ENCODE measurements at places on chromosomes 7 and 10.
A peak's percentile ranks its signal among the peaks of the same experiment; 100 is the strongest.

GRCh38 chr7:112495810-112496462 lies 15.1 kb downstream of the LSMEM1 start:
- DNase-seq, result peak; percentile 7

DNA sequence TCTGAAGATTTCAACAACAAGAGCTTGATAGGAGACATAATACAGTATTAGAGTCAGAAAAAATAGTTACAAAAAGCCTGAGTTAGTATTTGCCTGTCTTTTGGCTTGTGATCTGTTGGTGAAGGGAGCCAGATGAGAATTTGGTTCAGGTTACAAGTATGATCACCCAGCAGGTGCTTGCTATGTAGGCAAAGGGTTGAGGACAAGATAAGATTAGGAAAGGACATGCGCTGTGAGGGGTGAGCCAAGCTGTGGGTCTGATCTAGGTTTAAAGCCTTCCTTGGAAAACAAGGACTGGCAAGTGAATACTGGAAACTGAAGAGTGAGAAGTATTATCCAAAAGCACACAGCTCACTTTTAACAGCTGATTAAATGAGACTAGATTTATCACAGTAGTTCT lies 28.7 kb upstream of the CD36 start:
- DNase-seq, result peak; percentile 71

DNA sequence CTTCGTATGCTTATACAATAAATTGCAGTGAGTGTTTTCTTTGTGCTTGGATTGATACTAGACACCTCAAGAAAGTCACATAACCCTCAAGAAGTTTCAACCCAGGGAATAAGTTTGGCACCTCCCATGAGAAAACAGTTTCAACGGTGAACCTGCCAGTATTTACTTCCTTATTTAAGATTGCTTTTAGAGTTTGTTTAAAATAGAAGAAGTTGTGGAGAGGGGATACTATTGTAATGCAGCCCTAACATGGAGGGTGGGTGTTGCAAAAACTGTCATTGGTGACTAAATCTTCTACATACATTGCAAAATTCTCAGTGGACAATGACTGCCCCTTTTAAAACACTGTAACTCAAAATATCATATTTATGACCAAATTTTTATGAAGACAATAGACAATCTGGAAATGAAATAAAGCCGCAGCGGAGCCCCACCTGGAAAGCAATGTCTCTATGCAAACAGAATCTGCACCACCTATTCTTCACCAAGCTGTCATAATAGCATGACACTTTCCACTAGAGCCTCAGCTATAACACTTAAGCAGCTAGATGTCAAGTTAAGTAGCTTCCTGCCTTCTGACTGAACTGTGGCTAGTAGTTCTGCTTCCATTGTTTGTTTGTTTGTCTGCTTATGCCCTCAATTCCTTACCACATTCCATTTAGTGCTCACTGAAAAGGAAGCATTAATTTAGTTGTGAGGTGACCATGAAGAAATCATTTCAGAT lies 98.2 kb downstream of the MDFIC start:
- no peak for DNase-seq

GRCh38 chr10:92574548-92575261 lies 812 bp upstream of the IDE start:
- DNase-seq, result peak; percentile 18

DNA sequence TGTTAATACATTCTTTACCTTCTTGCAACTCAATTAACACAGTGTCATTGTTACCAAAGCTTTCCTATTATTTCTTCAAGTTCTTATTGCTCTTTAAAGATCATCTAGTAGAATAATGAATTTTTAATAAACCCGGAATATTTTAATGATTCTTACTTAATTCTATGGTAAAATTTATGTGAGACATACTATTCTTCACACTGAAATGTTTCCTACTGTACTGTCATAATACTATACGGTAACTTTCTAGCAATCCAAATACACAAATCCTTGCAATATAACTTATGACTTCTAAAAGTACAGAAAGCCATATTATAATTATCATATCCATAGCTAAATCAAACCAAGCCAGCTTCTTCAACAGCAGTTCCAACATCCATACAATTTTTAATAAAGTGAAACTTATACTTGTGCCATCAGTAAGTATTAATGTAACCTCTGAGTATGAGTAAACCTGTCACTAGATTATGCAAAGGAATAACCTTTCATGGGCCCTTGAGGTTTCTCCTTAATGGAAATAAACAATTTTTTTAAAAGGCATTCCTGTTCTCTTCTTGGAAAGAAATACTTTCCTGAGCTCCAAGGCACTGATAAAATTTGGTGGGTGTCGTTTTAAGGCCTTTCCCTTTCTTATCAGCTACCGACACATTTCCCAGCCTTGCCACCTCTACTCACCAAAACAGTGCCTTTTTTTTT lies 87.4 kb downstream of the IMMP2L start:
- DNase-seq, result no peak

DNA sequence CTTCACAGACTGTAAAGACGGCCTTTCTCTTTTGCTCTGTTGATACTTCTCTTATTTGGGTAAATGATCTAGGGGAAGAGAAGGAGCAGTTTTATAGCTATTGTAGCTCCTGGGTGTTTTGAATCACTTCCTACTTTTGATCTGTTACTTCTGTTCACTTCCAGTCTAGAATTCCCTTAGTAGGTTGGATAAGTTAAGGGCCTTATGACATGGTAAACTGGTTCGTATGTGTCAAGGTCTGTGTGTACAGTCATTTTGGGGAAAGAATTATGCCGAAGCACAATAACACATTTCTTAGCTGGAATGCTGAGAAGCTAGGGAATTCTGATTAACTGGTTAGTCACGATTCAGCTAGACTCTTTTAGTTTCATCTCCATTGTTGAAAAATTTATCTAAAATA lies 8.1 kb downstream of the DENND10 start:
- no peak for DNase-seq

DNA sequence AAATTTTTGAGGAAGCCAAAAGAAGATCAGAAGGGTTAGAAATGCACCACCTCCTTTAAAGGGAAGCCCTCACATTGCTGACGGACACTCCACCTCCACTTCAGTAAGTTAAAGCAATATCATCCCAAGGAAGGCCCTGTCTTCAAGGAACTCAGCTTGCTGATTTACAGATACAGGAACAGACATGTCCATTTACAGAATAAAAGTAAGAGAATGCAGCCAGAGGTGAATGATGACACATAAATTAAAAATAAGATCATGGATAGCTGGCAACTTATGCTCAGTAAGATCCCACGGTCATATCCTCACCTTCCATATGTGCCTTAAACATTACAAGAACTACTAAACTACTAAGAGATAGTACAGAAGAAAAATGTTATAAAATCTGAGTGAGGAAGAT lies 20.4 kb downstream of the GRB10 start:
- no peak for DNase-seq

- peak; percentile 55 for DNase-seq
Measured at GRCh38 chr7:47576031-47576865, 5.7 kb downstream of the TNS3 start.

GRCh38 chr7:79531116-79531515 lies 77.6 kb upstream of the MAGI2 start:
- DNase-seq, result no peak

GRCh38 chr7:135517060-135517459 lies 7.2 kb upstream of the CNOT4 start:
- no peak for DNase-seq

- DNase-seq, result no peak
Measured at GRCh38 chr7:150862356-150862755, 10.0 kb downstream of the AOC1 start.

DNA sequence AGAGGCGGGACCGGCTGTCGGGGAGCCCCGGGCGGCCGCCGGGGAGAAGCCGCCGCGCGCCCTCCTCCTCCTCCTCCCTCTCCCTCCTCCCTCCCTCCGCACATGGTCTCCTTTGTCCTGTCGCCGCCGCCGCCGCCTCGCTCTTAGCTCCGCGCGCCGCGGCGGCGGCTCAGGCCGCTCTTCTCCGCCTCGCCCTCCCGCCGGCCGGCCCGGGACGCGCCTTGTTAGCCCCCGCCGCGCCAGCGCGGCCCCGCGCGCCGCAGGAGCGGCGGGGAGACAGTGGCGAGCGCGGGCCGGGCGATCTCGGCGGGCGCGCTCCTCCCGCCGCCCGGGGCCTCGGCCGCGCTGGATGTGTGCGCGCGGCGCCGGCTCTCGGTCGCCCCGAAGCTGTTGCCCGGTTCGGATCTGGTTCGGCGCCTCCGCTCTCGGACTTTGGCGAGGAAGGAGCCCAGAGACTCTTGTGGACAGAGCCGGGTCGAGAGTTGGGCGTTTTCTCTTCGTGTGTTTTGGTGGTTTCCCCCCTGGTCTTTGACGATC lies 437.4 kb upstream of the GALNT17 start:
- DNase-seq, result peak; percentile 36

GRCh38 chr7:133165529-133165928 lies 83.6 kb upstream of the CHCHD3 start:
- no peak for DNase-seq

DNA sequence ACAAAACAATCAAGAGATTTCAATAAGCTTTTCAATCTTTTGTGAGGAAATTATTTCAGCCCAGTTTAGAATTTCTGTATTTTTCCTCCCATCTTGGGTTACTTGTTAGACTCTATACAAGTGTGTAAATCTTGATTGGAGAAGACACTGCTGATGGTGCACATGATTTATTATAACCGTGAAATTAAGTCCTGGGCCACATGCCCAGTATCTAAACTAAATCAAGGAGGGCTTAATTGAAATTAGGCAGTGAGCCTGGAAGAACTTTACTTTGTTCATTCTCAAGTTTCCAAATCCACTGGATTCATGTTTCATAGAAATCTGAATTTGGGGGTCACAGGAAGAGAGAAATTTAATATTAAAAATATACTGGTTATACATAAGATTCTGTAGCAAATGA lies 44.5 kb downstream of the CSTF2T start:
- no peak for DNase-seq

Data from NCI-H2029 (cell line).